ENCODE measurements at places on chromosomes 7 and 10.

DNA sequence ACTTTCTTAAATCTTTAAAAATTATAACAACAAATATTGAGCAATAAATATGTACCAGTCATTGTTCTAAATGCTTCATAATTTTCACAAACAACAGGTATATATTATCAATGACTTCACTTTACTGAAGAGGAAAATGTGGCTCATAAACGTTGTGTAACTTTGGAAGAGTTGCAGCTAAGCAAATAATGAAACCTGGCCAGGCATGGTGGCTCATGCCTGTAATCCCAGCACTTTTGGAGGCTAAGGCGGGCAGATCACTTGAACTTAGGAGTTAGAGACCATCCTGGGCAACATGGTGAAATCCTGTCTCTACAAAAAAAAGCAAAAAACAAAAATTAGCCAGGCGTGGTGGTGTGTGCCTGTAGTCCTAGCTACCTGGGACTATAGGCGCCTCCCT lies 71.9 kb upstream of the AMPH start:
- no peak for DNase-seq

DNA sequence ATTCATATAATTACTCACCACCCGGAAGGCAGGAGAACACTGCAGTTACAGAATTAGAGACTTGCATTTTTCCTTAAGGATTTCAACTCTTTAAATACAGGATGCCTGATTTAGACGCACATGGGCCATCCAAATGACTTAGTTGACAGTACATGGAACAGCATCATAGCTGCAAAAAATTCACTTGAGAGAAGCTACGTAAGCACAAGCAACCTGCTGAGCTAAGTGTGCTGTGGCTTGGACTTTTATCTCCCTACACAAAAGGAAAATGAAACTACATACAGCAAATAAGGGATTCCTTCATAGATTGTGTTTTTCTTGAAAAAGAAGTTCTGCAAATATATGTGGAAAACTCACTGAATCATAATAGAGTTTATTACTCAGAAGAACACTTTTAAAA lies 152.6 kb downstream of the POU6F2 start:
- no peak for DNase-seq

GRCh38 chr7:151398446-151399304 lies 11.2 kb downstream of the WDR86 start:
- DNase-seq = no peak

DNA sequence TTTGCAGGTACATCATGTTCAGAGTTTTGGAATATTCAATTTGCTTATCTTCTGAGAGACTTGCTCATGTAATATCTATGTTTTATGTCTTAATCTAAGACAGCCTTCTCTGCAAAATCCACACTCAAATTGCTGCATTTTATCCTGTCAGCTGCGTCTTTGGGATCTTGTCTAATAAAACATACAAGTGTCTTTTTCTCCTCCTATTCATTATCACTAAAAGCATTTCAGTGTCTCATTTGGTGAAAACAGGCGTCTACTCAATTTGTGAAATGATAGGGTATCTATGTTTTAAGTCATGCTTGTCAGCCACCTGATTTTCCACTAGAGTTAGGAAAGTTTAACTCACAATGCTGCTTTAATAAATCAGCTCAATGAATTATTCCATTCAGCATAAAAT lies 112.7 kb upstream of the LRRTM3 start:
- no peak for DNase-seq

DNA sequence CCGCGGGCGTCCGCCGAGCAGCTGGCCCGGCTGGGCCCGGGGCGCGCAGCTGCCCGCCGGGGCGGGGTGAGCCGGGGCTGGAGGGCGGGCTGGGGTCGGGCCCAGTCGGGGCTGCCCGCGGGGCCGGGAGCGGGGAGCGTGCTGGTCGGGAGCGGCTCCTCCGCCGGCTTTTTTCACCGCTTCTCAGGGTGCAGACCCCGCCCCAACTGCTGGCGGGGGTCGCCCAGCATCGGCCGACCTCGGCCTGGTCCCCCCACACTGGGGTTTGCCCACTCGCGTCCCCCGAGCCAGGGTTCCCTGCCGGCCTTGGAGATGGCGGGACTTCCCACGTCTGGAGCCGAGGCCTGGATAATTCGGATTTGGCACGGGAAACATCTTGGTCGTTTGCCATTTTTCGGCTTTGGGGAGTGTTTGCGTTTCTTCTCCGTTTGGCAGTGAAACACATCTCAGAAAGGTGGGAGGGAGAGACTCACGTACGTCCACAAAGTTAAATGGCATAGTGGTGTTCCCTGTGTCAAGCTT lies 432 bp downstream of the TMEM248 start:
- DNase-seq = peak; percentile 9
